ENCODE measurements at places on chromosomes 6 and 20.

DNA sequence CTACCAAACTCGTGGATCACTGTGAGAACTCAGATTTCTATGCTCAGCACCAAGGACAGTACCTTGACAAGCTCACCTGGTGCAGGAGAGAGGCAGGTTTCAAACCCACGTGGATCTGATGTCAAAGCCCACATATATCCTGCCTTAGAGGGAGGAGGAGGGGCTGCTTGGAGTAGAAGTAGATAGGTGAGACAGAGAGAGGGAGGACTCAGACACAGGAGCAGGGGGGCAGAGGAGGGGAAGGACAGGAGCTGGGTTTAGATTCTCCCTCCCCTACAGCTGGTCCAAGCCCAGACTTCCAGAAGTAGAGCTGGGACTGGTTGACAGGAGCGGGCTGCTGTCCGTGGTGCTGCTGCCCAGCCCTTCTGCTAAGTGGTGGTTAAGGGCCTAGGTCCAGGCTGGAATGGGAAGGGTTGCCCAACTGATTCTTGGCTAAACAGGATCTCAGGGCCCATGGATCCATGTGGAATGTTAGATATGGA lies 77.5 kb downstream of the CDH22 start:
- DNase-seq: no peak

DNA sequence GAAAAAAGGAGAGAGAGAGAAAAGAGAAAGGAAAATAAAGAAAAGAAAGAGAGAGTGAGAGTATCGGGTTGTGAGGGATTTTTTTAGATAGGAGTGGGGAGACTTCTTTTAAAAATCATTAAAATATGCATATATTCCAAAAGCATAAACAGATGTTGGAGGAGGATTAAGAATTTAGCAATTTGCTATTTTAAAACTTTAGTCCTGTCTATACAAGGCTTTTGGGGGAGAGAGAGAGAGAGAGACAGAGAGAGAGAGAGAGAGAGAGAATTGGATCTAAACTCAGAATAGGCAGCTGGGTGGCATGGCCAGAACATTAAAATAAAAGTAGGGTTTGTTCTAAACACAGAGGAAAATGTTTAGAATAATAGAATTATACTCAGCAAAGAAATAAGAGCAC lies 72.1 kb downstream of the SOD2 start:
- DNase-seq: no peak

DNA sequence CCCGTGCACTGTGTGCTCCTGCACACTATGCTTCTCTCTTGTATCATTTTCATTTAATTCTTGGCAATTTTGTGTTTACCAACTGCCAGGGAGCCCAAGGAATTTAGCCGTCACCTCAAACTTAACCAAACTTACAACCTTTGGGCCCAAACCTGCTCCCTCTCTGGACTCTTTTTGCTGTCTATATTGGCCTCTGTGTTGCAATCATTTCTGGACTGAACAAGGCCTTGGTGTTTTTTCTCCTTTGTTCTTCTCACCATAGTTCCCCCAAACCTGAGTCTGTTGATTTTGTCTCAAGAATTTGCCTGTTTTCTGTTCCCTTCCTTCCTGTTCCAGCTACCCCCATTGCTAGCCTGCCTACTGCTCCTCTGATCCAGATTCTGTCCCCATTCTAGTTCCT lies 19.2 kb downstream of the DCBLD1 start:
- DNase-seq: no peak

DNA sequence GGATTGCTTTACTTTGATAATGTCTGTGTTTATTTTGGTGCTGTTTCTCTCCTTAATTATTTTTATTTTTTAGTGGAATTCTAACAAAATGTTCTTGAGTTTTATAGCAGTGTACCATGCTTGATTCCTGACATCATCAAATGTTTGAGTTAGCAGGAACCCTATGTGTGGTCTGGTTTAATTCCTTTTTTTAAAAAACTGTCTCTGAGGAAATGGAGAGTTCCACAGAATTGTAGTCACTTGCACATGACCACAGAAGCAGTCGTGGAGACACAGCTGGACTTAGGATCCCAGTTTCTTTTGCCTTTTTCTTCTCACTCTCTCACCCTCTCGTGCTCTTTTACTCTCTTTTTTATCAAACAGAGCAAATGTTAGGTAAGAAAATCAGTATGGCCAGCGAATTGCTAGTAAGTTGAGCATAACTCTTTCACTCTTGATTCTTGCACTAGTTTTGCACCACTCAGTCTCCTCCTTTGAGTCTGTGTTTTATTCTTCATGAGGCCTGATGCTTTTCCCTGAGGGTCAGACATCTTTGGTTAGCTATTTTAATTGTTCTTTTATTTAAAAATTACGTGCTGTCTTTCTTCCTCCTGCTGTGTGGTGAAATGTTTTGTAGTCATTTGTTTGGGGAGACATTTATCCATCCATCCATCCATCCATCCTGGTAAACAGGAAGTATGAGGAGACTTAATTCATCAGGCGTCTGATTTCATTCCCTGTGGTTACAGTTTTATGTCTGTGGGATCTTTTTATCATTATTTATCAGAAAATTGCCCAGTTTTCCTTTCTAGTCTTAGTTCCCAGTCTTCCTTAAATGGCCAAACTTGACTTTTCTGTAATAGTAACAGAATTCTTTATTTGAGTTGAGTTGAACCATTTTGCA lies 83.0 kb downstream of the SCAF8 start:
- DNase-seq: no peak

GRCh38 chr6:1070085-1070521 lies 241.8 kb upstream of the FOXQ1 start:
- DNase-seq: no peak

- DNase-seq: no peak
These were observed 3.7 kb upstream of the ZSCAN23 start for GRCh38 chr6:28446818-28447511.

GRCh38 chr6:53641348-53641747 lies 24.2 kb downstream of the KLHL31 start:
- no peak for DNase-seq

DNA sequence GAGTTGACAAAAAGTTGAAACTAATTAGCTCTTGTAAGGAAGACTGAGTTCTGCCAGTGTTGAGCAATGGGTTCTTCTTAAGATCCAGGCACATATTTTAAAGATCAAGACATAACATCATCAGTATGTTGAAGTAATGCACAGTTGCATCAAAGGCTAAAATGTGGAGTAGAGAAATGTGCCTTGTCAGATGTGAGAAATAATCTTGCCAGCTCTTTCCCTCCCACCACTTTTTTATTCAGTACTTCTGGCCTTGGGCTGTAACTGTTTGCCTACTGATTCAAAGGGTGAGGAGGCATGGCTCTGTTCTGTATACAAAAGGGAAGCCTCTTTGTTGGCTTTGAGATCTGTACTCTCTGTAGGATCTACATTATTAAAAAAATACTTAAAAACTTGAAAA lies 13.1 kb downstream of the PKIB start:
- no peak for DNase-seq

- DNase-seq: no peak
These were observed 245.9 kb upstream of the FOXQ1 start for GRCh38 chr6:1065986-1066385.

- DNase-seq: no peak
These were observed 7.0 kb upstream of the DSE start for GRCh38 chr6:116363759-116364158.

DNA sequence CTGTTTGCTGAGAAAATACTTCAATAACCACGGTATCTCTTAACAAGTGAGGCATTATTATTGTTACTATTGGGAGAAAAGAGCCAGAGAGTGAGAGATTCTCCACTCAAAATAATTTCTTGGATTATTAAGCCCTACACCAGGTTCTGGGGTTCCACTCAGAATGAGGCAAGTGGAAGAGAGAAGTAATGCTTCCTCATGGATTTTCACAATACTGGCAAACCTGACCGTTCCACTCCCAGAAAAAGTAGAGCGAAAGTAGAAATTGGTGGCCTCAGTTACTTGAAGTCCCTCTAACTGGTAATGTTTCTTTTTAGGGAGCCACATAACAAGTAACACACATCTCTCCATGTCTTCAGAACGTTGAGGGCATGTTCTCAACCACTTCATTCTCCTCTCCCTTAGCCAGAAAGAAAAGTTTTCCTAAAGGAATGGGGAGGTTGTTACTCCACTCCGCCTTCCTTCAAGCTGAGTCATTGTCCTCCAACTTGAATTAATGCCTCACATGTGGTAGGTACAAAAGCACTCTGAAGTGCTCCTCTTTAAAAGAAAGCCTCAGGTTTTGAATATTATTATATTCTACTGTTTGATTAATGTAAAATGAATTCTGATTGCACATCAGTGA lies 1.9 kb downstream of the BAG2 start:
- no peak for DNase-seq

DNA sequence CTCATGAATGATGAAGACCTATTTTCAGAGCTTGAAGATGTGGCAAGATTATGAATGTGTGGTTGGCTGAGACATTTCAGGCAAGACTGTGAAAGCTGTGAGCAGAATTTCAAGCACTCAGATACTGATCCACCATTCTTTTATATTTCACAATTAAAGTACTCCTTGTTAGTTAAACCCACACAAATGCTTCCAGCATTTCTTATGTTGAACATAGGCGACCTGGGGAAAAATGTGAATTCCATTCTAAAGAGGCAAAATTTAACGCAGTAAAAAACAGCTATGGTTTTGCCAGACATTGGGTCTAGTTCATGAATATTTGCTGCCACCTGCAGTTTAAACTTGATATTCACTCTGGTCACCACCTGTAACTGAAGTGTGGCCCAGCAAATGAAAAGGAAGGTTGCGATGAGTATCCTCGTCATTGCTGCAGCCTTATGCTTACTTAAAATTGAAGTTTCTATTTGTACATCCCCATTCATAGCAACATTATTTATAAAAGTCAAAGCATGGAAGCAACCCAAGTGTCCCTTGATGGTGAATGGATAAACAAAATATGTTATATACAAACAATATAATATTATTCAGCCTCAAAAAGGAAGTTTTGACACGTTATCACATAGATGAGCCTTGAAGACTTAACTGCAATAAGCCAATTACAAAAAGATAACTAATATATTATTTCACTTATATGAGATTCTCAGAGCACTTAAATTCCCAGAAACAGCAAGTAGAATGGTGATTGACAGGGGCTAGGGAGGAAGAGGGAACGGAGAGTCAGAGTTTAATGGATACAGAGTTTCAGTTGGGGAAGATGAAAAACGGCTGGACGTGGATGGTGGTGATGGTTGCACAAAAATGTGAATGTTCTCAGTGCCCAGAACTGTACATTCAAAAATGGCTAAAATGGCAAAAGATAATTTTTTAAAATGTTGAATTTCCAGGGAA lies 32.4 kb upstream of the FAM184A start:
- peak; percentile 39 for DNase-seq

- no peak for DNase-seq
These were observed 73.0 kb upstream of the PTCHD4 start for GRCh38 chr6:48183811-48184605.

GRCh38 chr6:79718509-79719247 lies 87.5 kb downstream of the SH3BGRL2 start:
- DNase-seq: no peak

- no peak for DNase-seq
These were observed 111.2 kb upstream of the ADGRF1 start for GRCh38 chr6:47153404-47153755.

- DNase-seq: no peak
These were observed 80.2 kb downstream of the MLIP start for GRCh38 chr6:54191461-54191860.

GRCh38 chr6:129966125-129966524 lies 52.3 kb upstream of the L3MBTL3 start:
- no peak for DNase-seq

- DNase-seq: no peak
These were observed 576.6 kb upstream of the FLRT3 start for GRCh38 chr20:14913896-14914620.

GRCh38 chr6:36677753-36678487 lies 594 bp upstream of the CDKN1A start:
- DNase-seq: no peak

GRCh38 chr6:35165630-35166071 lies 24.5 kb upstream of the TCP11 start:
- DNase-seq: peak; percentile 70

GRCh38 chr6:165245701-165246100 lies 63.7 kb downstream of the C6orf118 start:
- DNase-seq: no peak

DNA sequence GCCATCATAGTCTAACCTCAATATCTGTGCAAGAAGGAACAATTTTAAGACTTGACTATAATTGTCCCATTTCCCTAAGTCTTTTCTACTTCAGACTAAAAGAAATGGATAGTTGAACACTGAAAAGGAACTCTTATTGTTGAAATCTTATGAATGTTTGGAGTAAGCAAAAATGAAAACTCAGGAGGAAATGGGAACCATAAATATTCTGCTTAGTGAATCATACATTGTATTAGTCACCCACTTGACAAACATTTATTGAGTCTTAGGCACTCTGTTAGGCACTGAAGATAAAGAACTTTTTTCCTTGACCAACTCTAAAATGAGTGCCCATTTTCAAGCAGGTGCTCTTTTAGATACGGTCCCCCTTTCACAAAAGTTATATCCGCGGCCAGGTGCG lies 8.7 kb downstream of the CCDC170 start:
- no peak for DNase-seq

DNA sequence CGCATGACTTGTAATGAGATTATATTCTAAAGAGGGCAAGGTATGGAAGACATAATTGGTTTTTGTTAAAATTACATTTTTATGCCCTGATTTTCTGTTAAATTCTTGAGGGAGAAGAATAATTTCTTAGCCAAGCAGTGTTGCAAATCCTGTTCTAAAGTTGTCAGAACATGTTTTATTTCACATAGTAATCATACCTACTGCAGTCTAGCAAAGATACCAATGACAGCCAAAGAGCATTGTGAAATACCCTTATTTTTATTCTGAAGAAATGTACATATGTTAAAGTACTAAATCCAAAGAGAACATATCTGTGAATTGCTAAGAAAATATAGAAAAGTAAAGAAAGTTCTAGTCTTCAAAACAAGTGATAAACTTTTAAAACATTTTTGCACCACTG lies 39.6 kb upstream of the SMIM8 start:
- no peak for DNase-seq

DNA sequence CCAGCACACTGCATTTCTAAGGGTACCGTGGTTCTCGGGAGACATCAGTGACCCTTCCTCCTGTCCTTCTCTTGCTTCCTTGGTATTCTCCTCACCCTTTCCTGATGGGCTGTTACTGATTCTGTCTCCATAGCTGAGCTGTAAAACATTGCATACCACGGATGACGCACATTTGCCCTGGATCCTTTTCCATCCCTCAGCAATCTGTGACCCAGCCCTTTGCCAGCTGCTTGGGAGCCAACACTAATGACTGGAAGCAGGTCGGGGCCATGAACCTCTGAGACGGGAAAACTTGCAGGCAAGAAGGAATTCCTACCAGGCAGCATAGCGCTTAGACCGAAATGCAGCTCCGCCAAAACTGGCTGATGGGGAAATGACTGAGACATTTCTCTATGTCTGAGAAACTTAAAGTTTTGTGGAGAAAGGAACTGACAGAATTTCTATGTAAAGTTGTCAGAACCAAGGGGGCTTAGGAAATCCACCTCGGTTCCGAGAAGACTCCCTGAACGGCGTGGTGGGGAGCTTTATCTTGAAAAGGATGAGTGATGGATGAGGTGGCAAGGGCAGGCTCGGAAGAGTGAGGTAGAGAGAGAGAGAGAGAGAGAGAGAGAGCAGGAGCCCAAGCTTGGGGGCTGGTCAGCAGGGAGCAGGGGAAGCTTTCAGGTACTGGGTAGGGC lies 19.2 kb downstream of the TUBB2B start:
- DNase-seq: no peak
